ENCODE measurements at places on chromosomes 5 and 9.

- DNase-seq: no peak
These were observed 52.1 kb downstream of the TSSK1B start for GRCh38 chr5:113382731-113383130.

DNA sequence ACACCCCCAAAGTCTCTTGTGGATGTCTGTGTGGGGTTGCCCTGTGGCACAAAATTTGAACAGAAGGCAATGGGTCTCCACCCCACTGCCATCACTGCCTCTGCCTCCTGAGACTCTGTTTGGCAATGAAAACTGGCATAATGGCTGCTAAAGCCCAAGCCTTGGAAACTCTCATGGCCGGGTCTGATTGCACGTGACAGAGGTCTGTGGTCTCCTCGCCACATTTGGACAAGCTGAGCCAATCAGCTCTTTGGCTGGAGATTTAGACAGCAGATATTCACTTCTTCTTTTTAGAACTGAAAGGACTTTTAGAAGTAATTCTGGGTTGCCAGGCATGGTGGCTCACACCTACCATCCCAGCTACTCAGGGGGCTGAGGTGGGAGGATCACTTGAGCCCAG lies 5.5 kb downstream of the GGTA1 start:
- no peak for DNase-seq

DNA sequence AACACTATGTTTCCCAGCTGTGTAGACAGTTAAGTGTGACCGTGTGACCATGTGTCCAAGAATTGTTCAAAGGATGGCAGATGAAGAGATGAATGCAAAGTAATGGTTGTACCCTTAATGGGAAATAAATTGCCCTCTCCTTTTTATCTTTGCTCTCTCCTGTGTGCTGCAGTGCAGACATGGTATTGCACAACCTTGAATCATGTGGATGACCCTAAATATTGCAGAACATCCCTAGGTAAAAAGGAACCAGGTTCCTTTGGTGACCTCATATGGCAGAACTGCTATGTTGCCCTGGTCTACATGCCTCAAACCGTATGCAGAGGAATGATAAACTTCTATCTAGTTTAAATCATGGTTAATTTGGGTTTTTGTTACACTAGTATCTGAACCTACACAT lies 81.7 kb upstream of the CTNND2 start:
- no peak for DNase-seq

- DNase-seq: peak; percentile 49
These were observed 845 bp upstream of the NR4A3 start for GRCh38 chr9:99820685-99821395.

GRCh38 chr5:158164296-158165047 lies 305.5 kb upstream of the CLINT1 start:
- DNase-seq: no peak

GRCh38 chr9:117486426-117486825 lies 71.6 kb upstream of the ASTN2 start:
- no peak for DNase-seq

- no peak for DNase-seq
These were observed 28.4 kb downstream of the VCP start for GRCh38 chr9:35044071-35044470.

GRCh38 chr9:97109194-97109811 lies 70.4 kb upstream of the CTSV start:
- no peak for DNase-seq

- no peak for DNase-seq
These were observed 10.2 kb downstream of the NIPBL start for GRCh38 chr5:36886791-36887190.

Data from thoracic aorta (tissue), 2 donors.